ENCODE measurements at places on chromosomes 5 and 9. TPM values are rescaled to one million over a fixed set of nuclear protein-coding genes. Genes with fewer than 3 reads are reported as not detected.

DNA sequence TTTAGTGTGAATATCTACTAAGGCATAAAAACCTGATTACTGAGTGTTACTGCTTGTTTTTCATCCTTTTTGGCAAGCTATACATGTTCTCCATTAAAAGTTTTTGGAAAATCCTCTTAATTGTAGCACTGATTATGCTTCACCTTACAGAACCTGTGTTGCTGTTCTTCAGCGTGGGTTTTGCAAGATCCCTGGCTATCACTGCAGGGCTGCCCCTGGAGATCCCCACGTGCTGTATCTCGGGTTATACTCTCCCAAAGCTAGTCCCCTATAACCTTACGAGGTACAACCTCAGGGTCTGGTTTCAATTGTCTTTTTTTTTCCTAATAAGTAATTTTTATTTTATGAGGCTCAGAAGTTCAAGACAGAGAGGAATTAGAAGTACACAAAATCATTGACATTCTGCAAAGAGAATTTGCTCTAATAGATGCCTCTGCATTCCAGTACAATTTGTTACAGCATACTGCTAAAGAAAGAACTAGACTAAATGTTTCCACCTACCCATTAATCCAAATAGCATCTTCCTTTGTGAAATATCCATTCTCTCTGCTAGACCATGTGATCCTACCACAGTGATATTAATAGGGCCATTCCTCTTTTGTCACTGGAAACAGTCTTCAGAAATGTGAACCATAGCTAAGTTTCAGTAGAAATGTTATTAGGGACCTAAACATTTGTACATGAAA, 25.8 kb upstream of the CAMK4 start:
- 0 out of 2 replicates have a peak, but pooled peaks cover 11% of the 10 kb centered on the region for H3K27me3 ChIP-seq
- no peaks in the 10 kb centered on the region for H3K4me1 ChIP-seq
- no peaks in the 10 kb centered on the region for H3K36me3 ChIP-seq
- no peak overlapping the region for H3K4me3 ChIP-seq
- DNase-seq, result no peak

DNA sequence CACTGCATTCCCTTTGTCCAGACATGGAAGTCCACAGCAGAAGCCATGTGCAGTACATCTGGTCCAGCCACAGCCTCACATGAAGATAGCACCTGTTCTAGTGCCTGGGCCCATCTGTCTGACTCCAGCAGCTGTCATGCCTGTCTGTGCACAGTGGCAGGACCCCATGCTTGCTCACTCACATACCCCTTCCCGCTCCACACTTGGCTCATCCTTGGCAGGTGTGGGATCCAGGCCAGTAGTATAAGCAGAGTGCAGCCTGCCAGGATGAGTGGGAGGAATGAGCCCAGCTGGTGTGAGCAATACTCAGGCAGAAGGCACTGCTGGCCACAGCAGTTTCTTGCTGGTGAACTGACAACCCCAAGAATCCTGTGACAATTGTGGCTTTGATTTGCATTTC, 168.0 kb downstream of the PRDM9 start:
- no peaks in the 10 kb centered on the region for H3K27me3 ChIP-seq
- no peak overlapping the region for H3K4me3 ChIP-seq
- no peaks in the 10 kb centered on the region for H3K4me1 ChIP-seq
- H3K36me3 ChIP-seq, result no peaks in the 10 kb centered on the region

GRCh38 chr5:15243301-15244020, 256.5 kb upstream of the FBXL7 start:
- H3K36me3 ChIP-seq, result no peaks in the 10 kb centered on the region
- no peak for DNase-seq
- no peaks in the 10 kb centered on the region for H3K27me3 ChIP-seq
- H3K4me3 ChIP-seq, result no peak overlapping the region
- H3K27ac ChIP-seq, result no peak overlapping the region

GRCh38 chr9:115115924-115116323, 2.0 kb downstream of the TNC start:
- H3K4me1 ChIP-seq, result peaks cover 42% of the 10 kb centered on the region
- no peaks in the 10 kb centered on the region for H3K36me3 ChIP-seq
- H3K27ac ChIP-seq, result peak overlapping the region; percentile 79

GRCh38 chr5:129096382-129096991, 1.9 kb downstream of the ISOC1 start:
- H3K4me1 ChIP-seq, result no peaks in the 10 kb centered on the region
- no peak for DNase-seq
- no peaks in the 10 kb centered on the region for H3K27me3 ChIP-seq
- no peak overlapping the region for H3K27ac ChIP-seq

DNA sequence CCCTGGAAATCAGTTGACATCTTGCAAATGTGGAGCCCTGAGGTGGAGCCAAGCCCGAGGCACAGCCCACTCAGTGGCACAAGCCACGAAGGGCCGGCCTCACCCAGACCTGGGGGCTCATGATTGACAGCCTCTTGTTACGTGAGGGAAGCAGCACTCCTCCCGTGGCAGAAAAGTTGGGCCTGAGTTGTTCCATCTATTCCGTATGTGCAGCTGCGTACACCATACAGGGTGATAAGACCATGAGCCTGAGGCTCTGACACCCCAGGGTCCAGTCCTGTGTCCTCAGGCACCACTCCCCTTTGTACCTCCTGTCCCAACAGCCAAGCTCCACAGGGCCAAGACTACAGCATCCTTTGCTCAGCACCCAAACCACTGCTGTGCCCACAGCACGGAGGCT, 1.9 kb upstream of the ORM2 start:
- H3K27me3 ChIP-seq, result no peaks in the 10 kb centered on the region
- no peak overlapping the region for H3K27ac ChIP-seq
- no peaks in the 10 kb centered on the region for H3K4me1 ChIP-seq
- DNase-seq, result no peak
- no peaks in the 10 kb centered on the region for H3K36me3 ChIP-seq

DNA sequence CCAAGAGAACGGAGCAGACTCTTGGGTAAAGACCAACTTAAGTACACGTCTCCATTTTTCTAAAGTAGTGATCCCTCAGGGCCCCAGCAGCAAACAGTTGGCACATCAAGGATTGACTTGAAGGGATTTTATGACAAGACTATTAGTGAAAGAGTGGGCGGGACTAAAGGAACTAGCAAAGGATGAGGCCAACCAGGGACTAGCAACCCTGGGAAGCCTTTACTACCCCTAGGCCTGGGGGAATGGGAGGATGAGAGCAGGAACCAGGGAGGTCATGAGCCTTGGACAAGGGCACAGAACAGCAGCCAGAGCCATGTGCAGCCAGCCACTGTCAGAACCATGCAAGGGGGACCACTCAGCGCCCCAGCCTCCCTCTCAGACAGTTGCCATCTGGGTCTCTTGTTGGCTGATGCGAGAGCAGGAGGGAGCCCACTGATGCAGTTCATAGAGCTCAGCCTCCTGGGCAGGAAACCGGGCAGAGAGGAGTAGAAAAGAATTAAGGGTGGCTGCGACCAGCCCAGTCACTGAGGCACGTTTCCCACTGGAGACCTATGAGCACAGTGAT, 28.1 kb downstream of the TGFBI start:
- peak overlapping the region; percentile 92 for H3K27ac ChIP-seq
- DNase-seq, result peak; percentile 39
- no peak overlapping the region for H3K4me3 ChIP-seq
- peaks cover 80% of the 10 kb centered on the region for H3K4me1 ChIP-seq

- no peaks in the 10 kb centered on the region for H3K4me1 ChIP-seq
- no peak for DNase-seq
- no peak overlapping the region for H3K4me3 ChIP-seq
- H3K27me3 ChIP-seq, result no peaks in the 10 kb centered on the region
- H3K36me3 ChIP-seq, result no peaks in the 10 kb centered on the region
These were observed 193.4 kb downstream of the SEMA6A start for GRCh38 chr5:116381201-116381600.

DNA sequence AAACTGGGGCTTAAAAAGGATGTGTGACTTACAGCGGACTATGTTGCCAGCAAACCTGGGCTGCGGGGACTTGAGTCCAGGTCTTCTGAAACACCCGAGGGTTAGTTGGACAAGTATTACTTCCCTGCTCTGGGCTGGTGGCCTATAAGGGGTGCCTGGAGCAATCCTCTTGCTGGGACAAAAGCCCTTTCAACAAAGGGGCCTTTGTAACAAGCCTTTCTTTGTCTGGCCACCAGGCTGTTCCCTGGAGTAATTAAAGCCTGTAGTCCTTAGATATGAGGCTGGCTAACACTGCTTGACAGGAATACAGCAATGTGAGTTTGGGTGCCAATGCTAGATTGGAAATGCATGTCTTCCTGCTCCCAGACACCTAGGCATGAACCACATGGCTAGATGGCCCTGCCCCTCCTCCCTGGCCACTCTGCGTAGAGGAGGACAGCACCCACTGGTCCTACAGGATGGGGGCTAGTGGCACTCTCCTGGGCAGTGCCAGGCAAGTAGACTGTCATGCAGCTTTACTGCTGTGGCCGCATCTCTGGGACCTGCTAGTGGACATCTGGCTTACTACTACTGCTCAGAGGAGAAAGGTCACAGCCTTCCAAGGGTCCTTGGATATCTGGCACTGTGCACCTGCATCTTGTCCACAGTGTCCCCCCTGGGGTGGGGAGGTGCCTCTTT, 343.1 kb downstream of the ZSWIM6 start:
- no peak for DNase-seq
- no peak overlapping the region for H3K4me3 ChIP-seq
- H3K27ac ChIP-seq, result no peak overlapping the region

DNA sequence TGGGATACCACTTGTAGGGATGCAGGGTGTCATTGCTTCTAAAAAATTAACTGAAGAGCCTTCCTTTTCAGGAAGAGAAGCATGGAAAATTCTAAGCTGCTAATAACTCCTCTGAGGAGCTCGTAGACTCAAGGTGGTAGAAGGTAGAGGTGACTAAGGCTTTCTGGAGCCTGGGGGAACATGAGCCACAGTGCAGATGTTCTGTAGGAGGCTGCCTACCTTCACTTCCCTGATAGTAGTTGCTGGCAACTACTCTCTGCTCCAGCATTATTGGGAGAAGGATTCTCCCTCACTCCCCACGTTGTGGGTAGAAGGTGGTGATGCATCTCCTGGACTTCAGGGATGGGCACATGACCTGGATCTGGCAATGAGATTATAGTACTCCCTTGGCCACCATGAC, 86.7 kb upstream of the STARD4 start:
- no peak overlapping the region for H3K27ac ChIP-seq
- no peak overlapping the region for H3K4me3 ChIP-seq
- no peak for DNase-seq
- no peaks in the 10 kb centered on the region for H3K36me3 ChIP-seq

The SYK gene
- not detected for polyA plus RNA-seq
